ENCODE measurements at places on chromosomes 16 and 17.

GRCh38 chr16:73036074-73036826 lies 11.7 kb downstream of the ZFHX3 start:
- no peak for DNase-seq

- no peak for DNase-seq
These were observed 5.9 kb upstream of the EPX start for GRCh38 chr17:58186591-58186990.

GRCh38 chr17:63910096-63910495 lies 962 bp downstream of the CSHL1 start:
- DNase-seq, result no peak

DNA sequence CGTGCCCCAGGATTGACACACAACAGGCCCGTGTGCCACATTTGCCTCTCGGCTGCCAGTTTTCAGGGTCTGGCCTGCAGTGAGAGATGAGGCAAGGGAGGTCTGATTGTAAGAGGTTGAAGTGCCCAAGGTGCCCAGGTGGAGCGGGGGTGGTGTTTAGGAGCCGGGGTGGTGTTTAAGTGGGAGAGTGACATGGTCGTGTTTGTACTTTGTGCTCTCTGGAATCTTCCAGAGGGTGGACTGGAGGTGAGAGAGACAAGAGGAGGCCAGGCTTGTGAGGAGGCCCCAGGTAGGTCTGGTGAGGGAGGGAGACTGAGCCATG lies 10.5 kb downstream of the SLC5A10 start:
- DNase-seq, result no peak

- DNase-seq, result no peak
These were observed 2.7 kb downstream of the DPEP3 start for GRCh38 chr16:67977469-67978227.

DNA sequence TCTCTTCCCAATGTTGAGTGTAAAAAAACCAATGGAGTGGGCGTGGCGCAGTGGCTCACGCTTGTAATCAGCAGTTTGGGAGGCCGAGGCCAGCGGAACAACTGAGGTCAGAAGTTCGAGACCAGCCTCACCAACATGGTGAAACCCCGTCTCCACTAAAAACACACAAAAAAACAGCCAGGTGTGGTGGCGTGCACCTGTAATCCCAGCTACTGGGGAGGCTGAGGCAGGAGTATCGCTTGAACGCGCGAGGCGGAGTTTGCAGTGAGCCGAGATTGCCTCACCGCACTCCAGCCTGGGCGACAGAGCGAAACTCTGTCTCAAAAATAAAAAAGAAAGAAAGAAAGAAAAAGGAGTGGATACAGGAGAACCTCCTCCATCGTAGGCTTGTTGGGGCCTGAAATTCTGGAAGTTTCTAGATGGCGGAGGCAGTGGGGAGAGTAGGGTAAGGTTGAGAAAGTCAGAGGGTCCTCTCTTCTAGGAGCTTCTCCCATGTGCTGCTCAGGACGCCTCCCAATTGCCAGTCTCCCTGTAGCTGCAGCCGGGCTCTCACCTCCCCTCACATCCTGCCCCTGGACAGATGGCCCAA lies 709 bp upstream of the ZNF764 start:
- no peak for DNase-seq

GRCh38 chr17:10631048-10631700 lies 25.9 kb downstream of the MYH3 start:
- DNase-seq, result no peak

DNA sequence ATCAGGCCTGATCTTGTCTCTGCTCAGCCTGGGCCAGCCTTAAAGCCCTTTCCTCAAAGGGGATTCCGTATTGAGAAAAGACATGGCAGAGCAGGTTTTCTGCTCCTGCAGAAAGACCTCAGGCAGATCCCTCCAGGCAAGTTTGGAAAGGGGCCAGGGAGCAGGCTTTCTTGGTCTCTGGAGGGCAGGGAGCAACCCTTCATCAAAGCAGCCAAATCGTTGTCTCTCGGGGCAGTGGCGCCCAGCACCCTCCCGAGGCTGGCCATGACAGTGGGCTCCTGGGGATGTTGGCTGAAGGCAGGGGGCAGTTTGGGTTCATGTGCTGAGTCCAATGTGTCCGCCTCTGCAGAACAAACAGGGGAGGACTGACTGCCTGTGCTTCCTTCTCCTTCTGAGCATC lies 168.4 kb upstream of the WSCD1 start:
- DNase-seq, result no peak

- no peak for DNase-seq
These were observed at the start of gene ERBB2 for GRCh38 chr17:39699818-39700147. Gene ERBB2, plus strand, starts transcription at chr17:39700064. Its CDS starts 175 bp downstream, at chr17:39700239.

DNA sequence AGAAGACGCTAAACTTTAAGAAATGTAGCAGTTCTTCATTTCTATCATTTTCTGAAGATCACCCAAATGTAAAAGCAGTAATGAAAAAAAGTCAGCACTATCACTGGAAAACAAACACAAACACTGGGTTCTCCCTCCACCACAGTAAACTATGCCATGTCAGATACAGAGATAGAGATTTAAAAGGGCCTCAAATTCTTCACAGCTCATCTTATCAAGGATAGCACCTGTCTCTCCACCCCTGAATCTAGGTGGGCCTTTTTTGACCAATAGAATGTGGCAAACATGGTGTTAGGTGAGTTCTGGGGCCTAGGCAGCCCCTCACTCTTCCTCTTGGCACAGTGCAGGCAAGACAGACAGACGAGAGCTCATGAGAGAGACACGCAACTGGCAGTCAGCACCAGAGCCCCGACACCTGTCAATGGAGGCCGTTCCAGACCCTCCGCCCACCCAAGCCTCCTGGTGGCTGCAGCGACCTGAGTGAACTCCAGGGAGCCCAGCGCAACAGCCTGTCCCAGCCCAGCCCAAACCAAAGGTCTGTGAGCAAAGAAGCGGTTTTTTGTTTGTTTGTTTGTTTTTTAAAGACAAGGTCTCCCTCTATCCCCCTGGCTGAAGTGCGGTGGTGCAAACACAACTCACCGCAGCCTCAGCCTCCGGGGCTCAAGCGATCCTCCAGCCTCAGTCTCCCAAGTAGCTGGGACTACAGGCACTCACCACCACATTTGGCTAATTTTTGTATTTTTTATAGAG lies 79.8 kb downstream of the TBC1D16 start:
- DNase-seq, result no peak

DNA sequence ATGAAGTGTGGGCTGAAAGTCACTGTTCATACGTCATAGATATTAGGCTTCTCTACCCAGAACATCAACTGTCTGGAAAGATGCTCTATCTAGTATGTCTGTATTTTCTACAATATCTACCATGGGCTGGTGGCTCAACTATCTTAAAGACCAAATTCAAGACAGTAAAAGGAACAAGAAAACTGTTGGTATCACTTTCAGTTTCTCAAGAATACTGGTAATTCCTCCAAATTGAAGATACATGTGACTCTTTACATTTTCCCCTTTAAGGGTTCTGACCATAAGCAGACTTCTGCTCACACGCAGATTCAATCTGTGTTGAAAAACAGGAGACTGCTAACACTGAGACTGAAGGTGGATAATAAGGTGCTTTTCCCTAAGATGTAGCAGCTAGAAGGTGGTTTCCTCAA lies 24.2 kb downstream of the XPO6 start:
- DNase-seq, result peak; percentile 77

DNA sequence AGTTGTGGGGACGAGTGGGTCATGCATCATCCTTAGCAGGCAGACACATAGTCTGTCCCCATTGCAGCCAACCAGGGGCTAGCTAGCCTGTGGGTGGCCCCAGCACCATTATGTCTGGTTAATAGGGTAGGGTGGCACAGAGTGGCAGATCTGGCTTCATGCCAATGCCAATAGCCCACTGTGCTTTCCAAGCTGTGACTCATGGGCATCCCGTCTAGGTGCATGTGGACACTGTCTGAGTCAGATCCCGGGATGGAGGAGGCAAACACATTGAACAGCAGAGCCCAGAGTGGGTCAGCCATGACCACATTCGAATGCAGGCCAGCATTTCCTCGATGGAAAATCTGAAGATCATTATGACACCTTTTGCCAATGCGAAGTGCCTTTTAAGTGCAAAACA lies 2.5 kb downstream of the HS3ST2 start:
- DNase-seq, result no peak

- no peak for DNase-seq
These were observed 127.6 kb upstream of the NOG start for GRCh38 chr17:56465886-56466285.
